Suppressor macrophage treated with lipopolysaccharide for 4 hours (primary cell): ENCODE measurements at places on chromosomes 16 and 17.

GRCh38 chr16:49782405-49782804, 73.5 kb downstream of the ZNF423 start:
- DNase-seq, result no peak

GRCh38 chr16:86975445-86975844, 341.7 kb downstream of the C16orf95 start:
- peak; percentile 24 for DNase-seq

- DNase-seq, result no peak
Measured at GRCh38 chr17:19755821-19756510, 7.9 kb upstream of the ALDH3A1 start.

DNA sequence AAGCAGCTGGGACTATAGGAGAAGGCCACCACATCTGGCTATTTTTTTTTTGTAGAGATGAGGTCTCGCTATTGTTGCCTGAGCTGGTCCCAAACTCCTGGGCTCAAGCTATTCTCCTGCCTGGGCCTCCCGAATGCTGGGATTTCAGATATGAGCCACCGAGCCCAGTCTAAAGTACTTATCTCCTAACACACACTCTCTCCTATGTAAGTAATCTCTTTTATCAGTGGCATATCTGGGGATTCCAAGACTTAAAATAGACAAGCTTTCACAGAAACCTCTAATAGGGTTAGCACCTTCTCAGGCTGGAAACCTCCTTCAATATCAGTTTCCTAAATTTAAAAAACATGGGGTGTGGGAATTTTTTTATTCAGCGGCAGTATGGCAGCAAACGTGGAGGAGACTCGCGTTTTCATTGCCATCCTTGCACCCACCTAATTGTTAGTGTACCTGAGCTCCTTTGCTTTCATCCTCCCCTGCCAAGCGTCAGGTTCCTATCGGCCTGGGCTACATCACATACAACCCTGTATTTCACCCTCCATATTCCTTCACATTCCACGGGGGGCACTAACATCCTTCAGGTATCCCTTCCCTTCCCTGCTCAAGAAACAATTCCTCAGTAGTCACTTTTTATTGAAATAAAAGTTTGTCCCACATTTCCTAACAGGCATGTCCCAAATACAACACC, 1.1 kb downstream of the EZH1 start:
- no peak for DNase-seq

DNA sequence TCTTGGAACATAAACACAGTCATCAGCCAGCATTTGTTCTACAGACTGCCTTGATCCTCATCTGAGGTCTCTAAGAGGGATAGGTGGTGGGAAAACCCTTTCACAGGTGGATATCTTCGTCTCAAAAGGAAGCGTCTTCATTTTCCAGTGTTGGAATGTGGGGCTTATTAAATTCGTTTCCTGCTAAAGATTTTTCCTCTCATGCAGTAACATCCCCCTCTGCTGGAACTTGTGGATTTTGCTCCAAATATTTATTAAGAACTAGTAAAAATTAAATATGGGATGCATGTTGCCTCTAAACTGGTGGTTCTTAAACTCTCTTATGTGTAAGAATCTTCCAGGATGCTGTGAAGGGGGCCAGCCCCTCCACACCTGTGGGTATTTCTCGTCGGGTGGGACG, 20.1 kb upstream of the MLYCD start:
- peak; percentile 65 for DNase-seq

DNA sequence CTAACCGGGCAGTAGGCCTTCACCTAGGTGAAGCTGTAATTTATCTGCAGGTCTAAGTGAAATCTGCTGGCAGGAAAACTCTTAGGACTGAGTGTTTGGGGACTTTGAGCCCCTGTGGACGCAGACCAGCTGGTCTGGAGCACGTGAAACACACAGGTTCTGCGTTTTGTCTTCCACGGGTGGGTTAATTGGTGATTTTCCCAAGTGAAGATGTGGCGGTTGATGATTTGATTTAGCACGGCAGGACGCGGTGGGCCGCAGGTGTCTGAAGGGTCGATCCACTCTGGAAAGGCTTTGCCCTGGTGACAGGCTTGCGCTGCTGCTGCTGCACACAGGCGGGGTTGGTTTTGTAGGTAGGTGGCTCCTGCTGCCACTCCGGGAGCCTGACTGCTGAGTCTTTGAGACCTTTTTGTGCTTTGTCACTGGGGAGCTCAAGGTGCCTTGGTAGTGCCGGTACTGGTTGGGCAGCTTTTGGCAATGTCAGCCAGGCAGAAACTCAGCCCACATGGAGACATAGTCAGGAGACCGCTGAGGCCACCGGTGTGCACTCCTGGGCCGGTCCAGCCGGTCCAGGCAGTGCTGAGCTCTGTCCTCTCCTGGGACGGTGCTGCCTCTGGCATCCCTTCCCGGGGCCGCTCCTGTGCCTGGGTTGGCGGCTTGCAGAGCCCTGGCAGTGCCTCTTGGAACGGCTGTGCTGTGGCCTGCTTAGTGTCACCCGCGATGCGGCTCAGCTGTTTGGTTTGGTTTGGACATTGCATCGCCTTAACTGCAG, 2.3 kb downstream of the BAIAP2 start:
- DNase-seq, result no peak

DNA sequence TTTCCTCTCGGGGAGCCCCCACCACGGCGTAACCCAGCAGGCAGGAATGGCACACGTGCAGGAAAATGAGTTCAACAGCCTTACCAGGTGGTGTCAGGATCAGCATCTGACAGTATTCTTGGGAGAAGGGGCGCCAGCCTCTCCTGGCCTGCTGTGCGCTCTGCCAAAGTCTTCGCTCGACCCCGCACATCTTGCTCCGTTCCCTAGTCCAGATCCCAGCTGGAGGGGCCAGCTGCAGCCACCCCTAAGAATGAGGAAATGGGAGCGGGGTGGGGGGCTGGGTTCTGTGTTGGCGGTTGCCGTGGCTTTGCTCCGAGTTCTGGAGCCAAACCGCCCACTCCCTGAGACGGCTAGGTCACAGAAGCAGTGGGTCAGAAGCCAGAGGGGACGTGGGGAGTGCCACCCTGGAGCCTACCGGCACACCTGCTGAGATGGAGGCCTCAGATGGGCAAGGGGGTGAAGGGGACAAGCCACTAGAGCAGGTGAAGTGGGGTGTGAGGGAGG, at the start of gene CHCT1:
Gene CHCT1 (plus strand): TSS at position 328 of the 504 bp plus-strand sequence. CDS start 104 bp downstream, at position 432.
- DNase-seq, result no peak

DNA sequence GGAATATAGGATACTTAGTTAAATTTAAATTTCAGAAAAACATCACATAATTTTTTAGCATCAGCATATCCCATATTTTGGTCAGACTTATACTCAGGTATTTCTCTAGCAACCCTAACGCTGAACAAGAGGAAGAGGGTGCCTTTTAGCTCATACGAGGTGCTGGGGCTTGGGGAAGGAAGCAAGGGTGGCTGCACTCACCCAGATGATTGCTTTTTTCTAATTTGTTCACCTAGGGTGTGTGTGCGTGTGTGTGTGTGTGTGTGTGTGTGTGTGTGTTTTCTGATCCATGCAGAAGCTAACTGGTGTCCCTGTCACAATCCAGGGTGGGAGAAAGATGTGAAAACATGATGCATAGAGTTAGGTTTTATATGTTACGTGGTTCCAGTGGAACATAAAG, 81.2 kb downstream of the WNT3 start:
- DNase-seq, result no peak

GRCh38 chr17:71942626-71943025, 178.2 kb upstream of the SOX9 start:
- peak; percentile 9 for DNase-seq

DNA sequence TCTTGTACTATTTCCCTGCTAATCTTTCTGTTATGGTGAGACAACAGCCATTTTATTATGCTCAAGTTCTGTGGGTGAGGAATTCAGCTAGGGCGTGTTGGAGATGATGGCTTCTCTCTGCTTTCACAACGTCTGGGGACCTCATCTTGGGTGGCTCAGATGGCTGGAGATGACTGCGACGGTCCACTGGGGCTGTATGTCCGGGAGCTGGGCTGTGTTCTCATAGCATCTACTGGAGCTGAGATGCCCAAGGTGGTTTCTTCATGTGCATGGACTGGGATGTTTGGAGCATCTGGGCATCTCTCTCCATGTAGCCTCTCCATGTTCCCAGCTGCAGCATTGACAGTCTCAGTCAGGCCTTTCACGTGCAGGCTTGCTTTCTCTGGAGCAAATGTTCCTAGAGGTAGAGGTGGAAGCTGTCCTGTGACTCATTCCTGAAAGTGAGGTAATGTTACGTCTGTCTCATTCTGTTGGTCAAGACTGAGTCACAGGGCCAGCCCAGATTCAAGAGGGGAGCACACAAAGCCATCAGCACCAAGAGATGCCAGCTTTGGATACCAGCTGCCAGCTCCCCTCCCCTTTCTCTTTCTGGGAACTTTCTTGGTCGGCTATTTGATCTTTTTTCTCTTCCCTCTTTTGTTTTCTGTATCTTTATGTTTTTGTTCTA, 96.2 kb downstream of the RAP1GAP2 start:
- DNase-seq, result peak; percentile 46

GRCh38 chr16:22787466-22788192, 26.3 kb upstream of the HS3ST2 start:
- peak; percentile 32 for DNase-seq

- no peak for DNase-seq
Measured at GRCh38 chr17:14304222-14304772, 3.4 kb downstream of the HS3ST3B1 start.

DNA sequence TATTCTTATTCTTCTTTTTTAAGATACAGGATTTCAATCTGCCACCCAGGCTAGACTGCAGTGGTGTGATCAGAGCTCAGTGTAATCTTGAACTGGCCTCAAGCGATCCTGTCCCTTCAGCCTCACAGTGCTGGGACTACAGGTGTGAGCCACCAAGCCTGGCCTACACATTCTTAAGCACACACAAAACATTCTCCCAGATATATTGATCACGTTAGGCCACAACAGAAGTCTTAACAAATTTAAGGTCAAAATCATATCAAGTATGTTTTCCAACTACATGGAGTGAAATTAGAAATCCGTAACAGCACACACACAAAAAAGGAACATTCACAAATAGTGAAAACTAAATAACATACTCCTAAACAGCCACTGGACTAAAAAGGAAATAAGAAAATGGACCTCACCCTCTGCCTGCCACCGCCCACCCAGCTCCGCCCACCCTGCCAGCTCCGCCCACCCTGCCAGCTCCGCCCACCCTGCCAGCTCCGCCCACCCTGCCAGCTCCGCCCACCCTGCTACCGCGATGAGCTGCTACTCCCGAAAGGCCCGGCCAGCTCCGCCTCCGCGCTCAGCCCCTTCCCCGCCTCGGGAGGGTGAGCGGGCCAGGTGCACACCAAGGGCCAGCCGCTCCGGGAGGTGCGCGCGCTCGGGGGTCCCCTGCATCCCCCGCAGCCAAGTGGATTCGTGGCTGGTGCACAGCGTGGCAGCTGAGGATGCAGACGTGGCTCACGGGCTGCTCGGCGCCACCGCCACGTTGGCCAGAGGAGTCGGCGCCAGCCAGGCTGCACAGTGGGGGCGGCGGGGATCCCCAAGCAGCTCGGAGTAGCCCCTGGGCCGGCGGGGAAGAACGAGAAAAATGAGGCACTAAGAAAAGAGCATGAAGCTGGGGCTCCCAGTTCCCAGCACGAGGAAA, 41.2 kb downstream of the C16orf87 start:
- peak; percentile 68 for DNase-seq

DNA sequence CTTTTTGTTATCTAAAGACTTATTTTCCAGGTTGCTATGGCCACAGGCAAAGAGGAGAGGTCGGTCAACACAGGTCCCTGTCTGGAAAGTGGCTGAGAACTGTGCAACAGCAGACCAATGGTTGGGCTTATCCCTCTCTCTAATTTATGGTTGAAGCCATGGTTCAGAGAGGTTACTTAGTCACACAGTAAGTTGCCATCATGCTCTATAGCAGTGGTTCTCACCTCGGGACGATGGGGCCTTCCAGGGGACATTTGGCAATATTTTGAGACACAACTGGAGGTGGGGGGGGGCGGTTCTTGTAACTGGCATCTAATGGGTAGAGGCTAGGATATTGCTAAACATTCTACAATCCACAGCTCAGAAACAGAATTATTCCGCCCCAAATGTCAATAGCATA, 842 bp upstream of the LDAF1 start:
- no peak for DNase-seq

DNA sequence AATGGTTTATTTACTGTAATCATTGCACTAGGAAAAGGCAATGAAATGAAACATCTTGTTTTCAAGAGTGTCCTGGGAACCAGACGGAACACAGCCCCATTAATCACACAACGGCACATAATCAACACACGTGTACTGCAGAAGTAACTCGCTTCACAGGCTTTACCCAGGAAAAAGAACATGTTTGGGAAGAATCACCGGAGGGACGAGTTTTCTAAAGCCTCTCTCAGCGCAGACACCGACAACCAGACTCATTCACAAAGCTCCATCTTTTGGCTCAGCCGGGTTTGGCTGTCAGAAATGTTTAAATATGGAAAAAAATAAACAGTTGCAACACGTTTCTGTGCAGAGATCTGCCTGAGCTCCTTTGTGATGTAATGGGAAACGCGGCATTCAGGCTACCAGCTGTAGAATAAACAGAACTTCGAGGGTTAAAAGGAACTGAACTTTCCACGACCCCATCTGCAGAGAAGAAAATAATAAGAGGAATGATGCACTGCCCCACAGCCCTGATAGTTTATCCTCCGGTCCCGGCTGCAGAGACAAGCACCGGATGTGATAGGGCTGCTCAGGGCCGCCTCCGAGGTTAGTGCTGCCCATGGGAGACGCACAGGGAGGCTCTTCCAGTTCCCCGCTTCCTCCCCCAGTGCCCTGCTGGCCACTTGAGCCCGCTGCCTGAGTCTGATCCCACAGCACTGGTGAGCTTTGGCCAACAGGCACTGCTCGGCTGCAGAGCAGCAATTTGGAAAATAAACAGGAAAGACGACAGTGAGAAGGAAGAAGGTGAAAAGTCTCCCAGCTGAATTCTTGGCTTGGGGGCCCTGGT, 119.8 kb downstream of the HIC1 start:
- peak; percentile 9 for DNase-seq

DNA sequence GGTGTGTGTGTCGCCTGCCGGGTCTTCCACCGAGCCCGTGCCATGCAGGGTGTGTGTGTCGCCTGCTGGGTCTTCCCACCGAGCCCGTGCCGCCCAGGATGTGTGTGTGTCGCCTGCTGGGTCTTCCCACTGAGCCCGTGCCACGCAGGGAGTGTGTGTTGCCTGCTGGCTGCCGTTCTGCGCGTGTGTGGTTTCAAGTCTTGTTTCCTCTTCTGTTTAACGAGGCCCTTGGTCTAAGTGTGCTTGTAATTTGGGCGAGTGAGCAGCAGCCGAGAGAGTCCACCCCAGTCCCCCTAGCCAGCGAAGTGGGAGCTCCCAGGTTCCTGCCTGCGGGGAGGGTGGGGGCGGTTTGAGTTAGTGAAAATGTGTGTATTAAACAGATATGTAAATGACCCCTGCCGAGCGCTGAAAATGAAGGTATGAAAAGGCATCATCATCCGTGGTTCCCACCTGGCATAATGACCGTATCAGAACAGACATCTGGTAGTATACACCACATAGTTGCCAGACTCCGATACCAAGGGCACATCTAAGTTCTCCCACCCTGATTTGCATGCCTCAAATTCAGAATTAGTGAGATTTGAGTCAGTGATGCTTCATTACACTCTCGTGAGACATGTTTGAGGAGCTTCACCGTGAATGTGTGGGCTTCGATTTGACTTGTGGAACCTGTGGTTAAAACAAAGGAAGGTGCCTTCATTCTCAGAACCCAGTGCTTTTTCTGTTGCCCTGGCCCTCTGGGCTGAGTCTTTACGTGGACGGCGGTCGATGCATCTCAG, 114.5 kb upstream of the CHMP6 start:
- no peak for DNase-seq
